Left renal pelvis (tissue), 4 donors: ENCODE measurements at places on chromosomes 7 and 10.

- DNase-seq = no peak
Observed at GRCh38 chr10:67839951-67840350, 2.0 kb upstream of the DNAJC12 start.

DNA sequence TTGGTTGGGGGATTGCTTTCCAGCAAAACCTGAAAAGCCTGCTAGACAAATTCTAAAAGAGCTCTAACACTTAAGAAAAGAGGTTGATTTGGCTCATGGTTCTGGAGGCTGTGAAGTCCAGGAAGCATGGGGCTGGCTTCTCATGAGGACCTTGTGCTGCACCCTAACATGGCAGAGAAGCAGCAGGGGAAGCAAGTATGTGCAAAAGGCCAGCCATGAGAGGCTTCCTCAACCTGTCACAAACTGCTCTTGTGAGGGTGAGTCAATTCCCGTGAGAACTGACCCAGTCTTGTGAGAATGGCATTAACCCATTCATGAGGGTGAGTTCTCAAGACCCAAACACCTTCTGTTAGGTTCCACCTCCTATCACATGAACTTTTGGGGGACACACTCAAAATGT lies 54.3 kb upstream of the IGFBP3 start:
- DNase-seq = no peak

DNA sequence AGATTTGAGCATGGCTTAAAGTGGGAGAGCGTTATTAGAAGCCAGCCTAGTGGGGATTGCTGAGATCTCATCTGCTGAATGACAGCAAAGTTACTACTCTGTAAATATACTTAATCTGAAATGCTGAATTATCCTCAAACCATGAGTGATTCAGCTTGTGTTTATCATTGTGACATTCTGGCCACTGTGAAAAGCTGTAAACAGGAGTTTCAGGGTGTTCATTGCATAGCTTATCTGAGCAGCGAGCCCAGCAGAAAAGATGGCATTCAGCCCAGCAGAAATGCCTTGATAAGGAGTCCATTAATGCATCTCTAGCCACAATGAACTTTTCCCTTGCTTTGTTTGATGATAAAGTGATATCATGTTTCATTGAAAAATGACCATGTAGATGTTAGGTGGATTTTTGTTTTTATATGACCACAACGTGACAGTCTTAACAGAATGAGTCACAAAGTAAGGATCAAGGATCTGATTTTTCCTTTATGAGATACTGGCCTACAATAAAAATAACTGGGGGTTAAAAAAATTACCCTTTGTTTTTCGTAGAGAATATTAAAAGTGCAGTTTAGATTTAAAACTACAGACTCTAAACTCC lies 7.8 kb downstream of the TES start:
- DNase-seq = no peak

- DNase-seq = no peak
Observed at GRCh38 chr7:154383045-154383444, 330.8 kb downstream of the DPP6 start.

DNA sequence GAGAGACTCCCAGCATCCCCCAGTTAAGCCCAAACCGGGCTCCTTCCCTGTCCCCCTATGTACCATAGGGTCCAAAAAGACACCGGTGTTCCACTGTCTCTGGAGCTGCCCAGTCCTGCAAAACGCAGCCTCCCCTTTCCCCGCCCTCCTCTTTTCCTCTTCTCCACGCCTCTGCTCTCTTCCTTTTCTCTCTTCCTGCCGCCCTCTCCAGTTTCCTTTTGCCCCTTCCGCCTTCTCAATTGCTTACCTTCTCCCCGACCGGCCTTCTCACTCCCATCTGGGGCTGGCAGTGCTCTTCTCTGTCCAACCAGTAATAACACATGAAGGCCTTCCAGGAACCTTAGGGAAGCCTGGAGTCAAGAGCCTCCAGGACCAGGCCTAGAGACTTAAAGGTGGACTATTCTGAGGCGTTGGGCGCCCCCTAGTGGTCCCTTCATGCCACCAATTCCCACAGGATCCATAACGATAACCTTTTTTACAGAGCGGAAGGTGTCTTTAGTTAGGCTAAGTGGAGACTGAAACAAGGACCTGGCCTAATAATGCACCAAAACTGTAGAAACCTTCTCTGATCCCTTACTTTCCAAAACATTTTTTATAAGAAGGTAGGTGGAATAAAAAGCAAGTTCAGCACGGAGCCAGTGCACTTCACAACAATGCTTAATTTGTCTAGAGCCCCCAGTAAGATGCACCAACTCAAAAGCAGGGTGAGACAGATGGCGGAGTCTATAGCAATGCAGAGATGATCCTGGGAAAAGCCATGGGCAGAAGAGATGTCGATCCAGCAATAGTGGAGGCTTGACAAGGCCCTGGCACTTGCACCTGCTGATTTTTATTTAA lies 27.2 kb upstream of the MSRB2 start:
- DNase-seq = no peak

DNA sequence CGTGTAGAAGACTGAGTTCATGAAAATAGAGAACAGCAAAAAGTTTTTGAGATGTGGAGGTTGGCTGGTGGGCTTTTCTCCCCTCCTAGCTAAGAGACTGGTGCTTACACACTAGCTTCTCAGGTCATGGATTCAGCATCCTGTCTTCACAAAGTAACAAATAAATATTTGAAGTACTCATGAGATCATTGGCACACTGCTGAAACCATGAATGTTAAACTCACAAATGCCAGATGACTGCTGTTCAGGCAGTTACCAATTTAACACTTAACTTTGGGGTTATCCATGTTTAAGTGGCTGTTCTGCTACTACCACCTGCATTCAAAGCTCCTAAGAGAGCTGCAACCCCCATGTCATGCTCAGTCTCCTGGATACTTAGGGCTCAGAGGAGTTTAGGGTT lies 119.0 kb upstream of the BET1 start:
- no peak for DNase-seq

- DNase-seq = no peak
Observed at GRCh38 chr7:82007315-82007714, 237.5 kb upstream of the HGF start.

DNA sequence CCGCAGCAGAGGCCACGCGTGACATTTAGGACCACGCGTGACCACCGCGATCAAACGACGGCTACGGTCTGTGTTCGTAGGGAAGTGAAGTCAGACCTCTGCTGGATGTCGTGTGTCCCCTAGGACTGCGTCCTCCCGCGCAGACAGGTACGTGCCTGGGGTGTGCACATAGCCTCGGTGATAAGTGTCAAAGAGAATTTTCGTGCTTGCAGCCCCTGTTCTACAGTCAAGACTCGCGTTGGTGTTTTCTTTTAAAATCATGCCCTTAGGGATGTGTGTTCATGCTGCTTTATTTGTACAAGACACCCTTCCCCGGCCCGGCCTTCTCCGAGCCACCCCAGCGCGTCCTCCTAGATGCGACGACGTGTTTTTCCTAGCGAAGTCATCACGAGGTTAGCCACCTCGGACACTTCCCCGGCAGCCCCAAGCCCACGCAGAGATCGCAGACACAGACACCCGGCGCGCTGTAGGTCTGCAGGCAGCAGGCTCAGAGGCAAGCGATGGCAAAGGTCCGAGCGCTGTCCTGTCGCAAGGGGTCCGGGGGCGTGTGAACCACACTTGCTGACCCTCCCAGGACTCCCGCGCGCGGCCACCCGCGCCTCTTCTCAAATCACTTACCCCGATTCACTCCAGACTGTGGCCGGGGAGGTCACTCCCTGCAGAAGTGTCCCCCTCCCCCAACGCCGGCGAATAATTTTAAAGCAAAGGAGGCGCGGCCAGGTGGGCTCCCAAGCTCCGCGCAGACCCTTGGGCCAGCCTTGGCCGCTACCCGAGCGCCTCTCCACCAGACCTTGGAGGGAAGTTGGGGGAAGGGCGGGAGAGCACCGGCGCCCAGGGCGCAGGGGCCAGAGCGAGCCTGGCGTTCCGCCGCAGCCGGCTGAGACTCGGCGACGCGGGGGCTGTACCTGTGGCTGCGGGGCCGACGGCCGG lies 552 bp downstream of the MKX start:
- DNase-seq = no peak

DNA sequence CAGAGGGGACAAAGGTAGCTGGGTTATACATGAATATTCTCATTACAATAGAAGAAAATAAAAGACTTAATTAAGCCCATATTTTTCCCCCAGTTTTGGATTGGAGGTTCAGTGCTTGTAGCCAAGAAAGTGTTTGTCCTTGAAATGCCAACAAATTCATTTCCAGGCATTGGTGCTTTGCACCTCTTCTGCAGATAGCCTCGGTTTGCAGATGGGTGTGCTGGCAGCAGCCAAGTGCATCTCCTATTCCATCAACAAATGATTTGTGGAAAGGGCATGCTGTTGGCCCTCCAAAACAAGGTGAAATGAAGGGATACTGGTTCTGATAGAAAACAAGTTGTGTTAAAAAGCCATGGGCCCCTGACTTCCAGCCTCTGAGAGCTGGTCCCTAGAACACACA lies 187.3 kb downstream of the DPY19L1 start:
- DNase-seq = no peak

DNA sequence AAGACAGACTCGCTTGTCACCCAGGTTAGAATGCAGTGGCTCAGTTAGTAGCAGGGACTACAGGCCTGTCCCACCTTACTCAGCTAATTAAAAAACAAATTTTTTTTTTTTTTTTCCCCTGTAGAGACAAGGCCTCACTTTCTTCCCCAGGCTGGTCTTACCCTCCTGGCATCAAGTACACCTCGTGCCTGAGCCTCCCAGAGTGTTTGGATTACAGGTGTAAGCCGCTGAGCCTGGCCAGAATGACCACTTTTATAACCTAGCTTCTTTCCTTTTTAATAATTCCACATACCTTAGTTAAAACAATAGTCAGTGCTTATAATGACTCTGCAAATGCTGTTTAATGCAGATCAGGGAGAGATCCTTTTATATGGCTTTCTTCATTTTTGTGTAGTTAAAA lies 31.3 kb downstream of the RSBN1L start:
- no peak for DNase-seq

DNA sequence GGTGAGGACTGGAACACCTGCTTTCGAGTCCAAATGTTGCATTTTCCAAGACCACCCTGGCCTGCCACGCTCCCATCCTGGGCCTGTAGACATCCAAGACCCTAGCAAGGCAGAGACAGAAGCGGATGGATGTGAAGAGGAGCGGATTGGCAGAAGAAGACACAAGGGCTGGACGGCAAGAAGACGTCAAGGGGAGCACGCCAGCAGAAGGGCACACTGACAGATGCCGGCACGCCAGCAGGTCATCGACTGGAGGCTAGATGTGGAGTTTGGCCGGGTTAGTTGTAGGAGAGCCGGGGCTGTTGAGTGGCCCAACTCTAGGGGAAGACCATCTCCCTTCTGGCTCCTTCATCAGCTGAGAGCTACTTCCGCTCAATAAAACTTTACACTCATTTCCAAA lies 251.6 kb downstream of the ZWINT start:
- no peak for DNase-seq

DNA sequence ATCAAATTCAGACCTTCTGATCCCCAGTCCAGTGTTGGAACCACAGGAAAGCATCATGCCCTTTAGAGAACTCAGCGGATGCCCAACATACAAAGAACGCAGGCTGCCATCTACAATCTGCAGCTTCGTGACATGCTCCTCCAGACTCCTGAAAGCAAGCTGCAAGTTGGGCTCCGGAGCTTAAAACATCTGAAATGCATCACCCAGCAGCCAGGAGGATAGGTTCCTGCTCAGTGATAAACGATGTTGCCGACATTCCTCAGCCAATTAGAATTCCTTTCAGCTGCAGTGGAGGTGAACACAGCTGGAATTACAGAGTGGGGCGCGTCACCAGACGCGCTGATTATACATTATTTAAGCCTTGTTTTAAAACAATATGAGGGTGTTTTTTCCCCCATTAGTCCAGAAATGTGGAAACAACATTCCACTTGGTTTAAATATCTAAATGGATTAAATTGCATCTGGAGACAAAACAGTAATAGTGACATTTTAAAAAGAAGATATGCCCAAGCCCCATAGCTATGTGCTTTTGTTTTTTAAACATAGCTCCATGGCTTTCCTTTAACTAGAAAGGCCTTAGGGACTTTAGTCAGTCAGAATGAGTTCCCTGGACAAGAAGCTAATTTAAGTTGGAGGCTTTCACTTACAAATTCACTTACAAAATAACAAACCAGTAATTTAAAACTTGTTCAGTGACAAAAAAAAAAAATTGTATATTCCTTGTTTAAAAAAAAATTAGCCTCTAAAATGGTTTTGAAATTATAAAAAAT lies 6.3 kb downstream of the SMURF1 start:
- no peak for DNase-seq

DNA sequence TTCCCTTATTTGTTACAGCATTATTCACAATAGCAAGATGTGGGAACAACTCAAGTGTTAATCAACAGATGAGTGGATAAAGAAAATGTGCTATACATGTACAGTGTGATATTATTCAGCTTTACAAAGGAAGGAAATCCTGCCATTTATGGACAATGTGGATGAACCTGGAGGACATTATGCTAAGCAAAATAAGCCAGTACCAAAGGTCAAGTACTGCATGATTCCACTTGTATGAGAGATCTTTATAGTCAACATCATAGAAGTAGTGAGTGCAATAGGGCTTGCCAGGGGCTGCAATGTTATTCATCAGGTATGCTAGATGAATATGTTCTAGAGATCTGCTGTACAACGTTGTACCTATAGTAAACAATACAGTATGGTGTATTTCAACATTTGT lies 138.5 kb upstream of the AGR3 start:
- no peak for DNase-seq

DNA sequence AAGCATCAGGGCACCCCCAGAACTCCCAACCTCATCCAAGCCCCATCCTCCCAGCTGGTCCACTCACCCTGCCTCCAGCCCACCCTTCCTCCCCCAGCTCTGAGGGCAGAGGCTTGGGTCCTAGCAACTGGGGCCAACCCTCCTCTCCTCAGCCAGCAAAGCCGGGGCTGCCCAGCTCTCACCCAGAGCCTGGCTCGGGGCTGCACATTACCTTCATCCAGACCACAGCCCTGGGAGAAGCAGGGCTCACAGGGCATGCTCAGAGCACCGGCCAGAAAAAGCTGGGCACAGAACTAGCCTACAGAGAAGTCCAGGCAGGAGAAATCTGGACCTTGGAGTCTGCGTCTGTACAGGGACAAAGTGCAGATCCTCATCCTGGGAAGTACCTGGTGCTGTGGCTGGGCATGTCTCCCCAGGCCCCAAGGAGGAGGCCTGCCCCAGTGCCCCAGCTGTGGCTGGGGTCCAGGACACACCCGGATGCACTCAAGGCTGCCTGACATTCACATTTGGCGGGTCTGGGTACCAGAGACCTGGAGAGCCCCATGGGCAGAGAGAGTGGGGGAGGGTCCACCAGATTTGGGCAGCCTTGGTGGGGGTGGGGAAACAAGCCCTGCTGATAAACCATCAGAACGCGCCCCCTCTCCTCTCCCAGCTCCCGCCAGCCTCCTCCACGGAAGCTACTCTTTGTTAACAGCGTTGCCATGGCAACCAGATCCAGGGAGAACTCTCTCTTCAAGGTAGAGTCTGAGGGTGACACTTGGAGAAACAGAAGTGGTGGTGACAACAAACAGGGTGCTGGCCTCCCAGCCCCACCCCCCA lies 5.1 kb downstream of the RASGEF1A start:
- no peak for DNase-seq
